ENCODE measurements at places on chromosomes 3 and 15.

- DNase-seq = no peak
Measured at GRCh38 chr3:133197619-133198018, 159.4 kb downstream of the TMEM108 start.

GRCh38 chr3:187287256-187287655 lies 4.3 kb downstream of the MASP1 start:
- no peak for DNase-seq

DNA sequence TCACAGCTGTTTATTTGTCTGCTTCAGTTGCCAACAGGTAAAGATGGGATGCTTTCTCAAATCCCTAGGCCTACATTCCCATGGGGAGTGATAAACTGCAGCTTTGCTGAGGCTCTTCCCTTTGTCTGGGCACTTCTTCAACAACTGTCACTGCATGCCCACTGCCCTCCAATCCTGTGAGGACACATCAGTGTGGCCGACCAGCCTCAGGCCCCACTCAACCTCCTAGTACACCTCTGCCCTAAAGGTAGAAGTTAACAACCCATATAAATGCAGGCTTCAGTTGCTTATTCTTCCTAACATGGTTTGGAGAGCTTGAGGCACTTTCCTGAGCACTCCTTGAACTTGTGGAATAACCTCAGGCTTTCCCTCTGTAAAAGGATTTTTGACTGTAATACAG lies 49.6 kb downstream of the ROPN1B start:
- DNase-seq = no peak

DNA sequence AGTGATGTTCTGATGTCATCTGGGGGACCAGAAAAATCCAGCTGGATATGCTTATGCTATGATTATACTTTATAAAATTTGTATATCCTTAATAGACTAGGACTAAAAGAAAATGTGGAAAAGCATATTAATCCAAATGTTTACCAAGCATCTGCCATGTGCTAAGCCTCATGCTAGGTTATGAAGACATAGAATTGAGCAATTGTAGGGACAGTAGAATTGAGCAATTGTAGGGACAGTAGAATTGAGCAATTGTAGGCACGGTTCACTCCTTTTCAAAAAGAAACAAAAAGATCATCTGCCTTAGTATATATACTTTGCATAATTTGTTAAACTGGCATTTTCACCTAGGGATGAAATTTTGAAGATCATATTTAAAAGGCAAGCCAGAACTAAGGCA lies 18.3 kb downstream of the ABHD5 start:
- DNase-seq = no peak

DNA sequence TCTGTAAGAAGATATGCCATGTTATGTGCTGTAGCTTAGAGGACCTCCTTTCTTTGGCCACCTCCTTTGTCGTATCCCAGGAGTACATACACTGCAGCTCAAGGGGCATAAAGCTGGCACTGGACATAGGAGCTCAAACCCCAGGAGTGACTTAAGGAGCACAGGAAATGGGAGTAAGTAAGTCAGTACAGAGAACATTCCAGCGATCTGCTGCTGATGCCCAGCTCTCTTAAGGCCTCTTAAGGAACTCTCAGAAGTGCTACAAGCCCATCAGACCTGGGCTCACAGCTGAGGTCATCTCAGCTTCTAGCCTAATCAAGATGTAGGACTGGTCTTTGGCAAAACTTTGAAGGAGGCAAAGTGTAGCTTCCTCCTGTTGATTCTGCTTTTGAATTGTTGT lies 21.6 kb upstream of the ACTL6A start:
- DNase-seq = no peak

GRCh38 chr3:187587076-187587475 lies 83.1 kb downstream of the SST start:
- DNase-seq = no peak

GRCh38 chr3:170889132-170889531 lies 19.1 kb upstream of the RPL22L1 start:
- DNase-seq = no peak

DNA sequence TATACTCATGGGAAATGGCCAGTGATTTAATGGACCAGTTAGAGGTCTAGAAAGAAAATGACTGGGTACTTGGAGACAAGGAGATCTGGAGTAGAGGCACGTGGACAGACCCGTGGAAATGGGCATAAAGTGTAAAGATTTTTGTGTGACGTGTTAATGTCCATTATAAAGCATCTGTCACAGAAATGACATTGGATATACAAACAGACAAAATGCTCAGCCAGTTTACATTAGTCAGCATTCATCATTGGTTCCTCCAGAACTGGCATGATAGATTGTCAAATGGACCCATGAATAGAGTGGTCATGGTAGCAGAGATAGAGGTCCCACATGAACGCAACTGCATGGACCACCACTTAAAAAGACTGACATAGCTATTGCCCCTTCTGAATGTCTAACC lies 144.1 kb upstream of the GALNT15 start:
- no peak for DNase-seq

GRCh38 chr3:56923526-56924224 lies 121.9 kb upstream of the ARHGEF3 start:
- no peak for DNase-seq

- DNase-seq = no peak
Measured at GRCh38 chr3:35919160-35919559, 279.8 kb downstream of the ARPP21 start.

GRCh38 chr3:73480187-73480672 lies 144.5 kb downstream of the PDZRN3 start:
- no peak for DNase-seq

- no peak for DNase-seq
Measured at GRCh38 chr3:113231827-113232253, 20.5 kb downstream of the BOC start.

GRCh38 chr15:33808720-33809457 lies 159.4 kb upstream of the CHRM5 start:
- no peak for DNase-seq

- no peak for DNase-seq
Measured at GRCh38 chr3:24953060-24953771, 458.6 kb upstream of the THRB start.
